ENCODE measurements at places on chromosomes 13 and 19.

GRCh38 chr13:113029487-113030258 is 60.7 kb downstream of the MCF2L start:
- no peak for DNase-seq

- DNase-seq = no peak
These were observed 13.2 kb downstream of the GATAD2A start for GRCh38 chr19:19418555-19419260.

- no peak for DNase-seq
These were observed 7.5 kb upstream of the PLA2G4C start for GRCh38 chr19:48118131-48118517.

- no peak for DNase-seq
These were observed 14.0 kb downstream of the KLK4 start for GRCh38 chr19:50897191-50897607.

DNA sequence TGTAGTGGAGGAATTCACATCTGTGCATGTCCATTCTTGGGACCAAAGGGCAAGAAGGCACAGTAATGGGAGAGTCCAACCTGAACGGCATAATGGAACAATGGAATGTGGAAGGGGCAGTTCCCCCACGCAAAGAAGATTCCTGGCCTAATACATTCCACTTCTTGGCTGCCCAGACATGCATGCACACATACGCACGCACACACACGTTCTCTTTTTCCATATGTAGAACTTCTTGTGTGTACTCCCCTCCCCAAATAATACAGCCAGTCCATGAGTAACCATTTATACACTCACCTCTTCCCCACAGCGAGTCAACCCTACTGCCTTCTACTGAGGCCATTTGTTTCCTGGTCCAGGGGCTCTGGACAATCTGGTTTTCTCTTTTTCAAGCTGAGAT is 6.0 kb upstream of the STK24 start:
- DNase-seq = no peak

GRCh38 chr19:8608941-8609278 is 1.6 kb downstream of the ADAMTS10 start:
- DNase-seq = no peak

DNA sequence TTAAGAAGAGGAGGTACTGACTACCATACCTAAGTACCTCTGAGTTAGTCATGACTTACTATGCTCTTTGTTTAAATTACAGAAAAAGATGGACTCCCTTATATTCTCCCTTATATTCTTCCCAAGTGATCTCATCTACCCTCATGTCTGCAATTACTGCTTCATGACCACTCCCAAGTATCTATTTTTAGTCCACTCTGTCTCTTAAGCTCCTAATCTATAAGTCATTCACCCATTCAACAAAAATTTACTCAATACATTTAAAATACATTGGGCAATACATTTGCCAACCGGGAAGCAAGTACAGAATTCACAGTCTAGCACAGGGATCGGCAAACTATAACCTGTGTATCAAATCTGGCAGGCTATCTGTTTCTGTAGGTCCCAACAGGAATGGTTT is 42.6 kb downstream of the KPNA3 start:
- no peak for DNase-seq

GRCh38 chr13:89852570-89852969 is 1494.9 kb upstream of the MIR17HG start:
- no peak for DNase-seq

GRCh38 chr13:36108342-36108741 is 22.8 kb downstream of the DCLK1 start:
- DNase-seq = no peak

DNA sequence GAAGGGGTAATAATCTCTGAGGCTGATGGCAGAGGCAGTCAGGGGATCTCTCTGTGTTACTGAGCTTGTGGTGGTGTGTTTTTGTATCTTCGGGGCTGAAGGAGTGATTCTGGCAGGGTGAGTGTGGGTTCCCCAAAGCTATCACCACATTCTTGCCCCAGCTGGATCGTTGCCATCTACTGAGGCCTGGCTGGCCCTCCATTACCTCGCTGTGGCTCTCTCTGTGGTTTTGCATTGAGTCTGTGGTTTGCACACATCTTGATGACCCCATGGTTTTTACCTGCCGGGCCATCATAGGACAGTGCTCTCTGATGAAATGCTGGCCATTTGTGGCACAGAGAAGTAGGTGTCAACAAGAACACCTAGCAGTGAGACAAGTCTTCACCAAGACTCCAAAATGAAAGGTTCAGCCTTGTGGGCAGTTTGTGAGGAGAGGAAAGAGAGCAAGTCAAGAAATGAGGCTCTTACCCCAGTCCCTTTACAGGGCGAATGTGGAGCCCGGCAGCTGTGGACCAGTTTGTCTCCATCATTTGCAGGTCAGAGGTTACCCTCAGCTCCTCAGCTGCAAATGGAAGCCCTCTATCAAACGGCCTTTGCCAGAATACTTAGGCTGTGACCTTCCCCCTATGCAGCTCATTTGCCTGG is 69.0 kb upstream of the NPAS1 start:
- DNase-seq = no peak

GRCh38 chr19:51921949-51922348 is 5.3 kb upstream of the ZNF613 start:
- no peak for DNase-seq

DNA sequence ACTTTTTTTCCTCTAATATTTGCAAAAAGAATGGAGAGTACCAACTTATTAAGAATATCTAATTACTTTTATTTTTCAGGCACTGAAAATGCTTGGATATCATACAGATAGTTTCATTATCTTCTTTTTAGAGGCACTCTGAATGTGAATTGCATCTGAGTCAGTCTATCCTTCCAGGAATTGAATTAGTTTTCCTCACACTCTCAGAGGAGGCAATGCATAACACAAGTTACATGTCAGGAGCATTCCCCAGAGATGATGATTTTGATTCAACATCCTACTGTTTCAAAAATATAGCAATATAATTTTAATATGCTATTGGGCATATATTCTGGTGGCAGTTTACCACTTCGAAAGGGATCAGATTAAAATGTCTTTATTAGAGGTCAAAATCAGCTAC is 1315.4 kb downstream of the PCDH9 start:
- DNase-seq = no peak

DNA sequence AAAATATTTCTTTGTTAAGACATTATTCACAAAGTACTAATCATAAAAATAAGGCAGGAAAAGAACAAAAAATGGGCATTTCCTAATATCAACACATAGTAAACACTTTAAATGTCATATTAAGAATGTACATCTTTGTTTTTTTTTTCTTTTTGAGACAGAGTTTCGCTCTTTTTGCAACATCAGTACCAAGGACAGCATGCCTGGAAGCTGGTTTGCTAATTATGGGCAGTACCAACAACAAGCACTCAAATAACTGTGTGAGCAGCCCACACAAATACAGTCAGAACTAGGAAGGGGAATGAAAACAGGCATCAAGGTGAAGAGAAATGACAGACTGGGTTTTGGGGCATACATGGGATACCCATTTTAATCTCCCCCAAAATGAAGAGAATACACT is 788.0 kb upstream of the SLITRK1 start:
- no peak for DNase-seq

DNA sequence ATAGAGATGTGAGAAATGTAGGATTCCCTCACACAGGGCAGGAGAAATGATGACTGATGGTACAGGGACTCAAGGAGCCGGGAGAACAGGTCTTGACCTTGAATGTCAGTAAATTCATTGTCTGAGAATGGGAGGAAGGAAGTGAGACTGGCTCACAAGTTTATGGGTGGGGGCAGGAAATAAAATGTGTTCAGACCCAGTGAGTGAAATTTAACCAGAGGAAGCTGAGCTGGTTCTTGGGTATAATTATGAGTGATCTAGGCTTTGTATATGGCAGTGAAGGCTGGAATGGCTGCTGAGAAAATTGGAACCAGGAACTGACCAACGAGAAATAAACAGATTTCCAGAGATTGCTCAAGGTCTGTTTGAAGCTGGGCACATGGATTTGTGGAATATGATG is 6.3 kb upstream of the IGSF23 start:
- no peak for DNase-seq

- DNase-seq = no peak
These were observed 24.1 kb upstream of the CEACAM20 start for GRCh38 chr19:44553478-44554171.

GRCh38 chr19:6378486-6378885 is 2.8 kb upstream of the PSPN start:
- DNase-seq = no peak

GRCh38 chr13:93559718-93560117 is 333.1 kb downstream of the GPC6 start:
- no peak for DNase-seq

- no peak for DNase-seq
These were observed 2.0 kb downstream of the DNAJC3 start for GRCh38 chr13:95678967-95679366.

DNA sequence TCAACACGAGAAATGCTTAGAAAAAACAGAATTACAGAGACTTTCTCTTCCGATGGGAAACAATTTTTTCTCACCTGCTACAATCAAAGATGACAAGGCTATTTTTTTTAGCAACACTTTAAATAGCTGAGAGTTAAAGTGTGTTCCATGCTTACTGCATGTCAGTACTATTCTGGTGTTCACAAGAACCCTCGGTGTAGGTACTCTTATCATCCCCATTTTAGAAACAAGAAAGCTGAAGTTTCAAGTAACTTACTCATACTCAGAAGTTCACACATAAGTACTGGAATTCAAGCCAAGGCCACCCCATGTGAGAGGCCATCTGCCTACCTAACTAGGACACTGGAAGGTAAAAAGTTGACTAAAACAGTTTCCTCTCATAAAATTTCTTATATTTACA is 9.0 kb upstream of the TNFRSF19 start:
- no peak for DNase-seq

DNA sequence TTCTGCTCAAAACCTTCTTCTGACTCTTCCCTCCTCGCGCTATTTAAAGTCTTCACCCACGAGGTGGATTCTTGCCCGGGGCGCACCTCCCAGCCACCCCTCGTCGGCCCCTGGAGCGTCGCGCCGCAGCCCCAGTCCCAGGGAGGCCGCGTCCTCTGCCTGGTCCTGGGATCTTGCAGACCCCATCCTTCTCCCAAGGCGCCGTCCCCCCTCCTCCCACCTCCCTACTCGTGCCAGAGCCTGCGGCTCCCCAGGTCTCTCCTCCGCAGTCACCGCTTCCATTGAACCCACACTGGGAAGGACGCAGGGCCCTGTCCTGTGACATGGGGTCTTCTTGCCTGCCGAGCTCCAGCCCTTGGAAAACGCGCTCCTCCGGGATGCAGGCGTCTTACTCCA is 486 bp downstream of the ZNF808 start:
- no peak for DNase-seq

DNA sequence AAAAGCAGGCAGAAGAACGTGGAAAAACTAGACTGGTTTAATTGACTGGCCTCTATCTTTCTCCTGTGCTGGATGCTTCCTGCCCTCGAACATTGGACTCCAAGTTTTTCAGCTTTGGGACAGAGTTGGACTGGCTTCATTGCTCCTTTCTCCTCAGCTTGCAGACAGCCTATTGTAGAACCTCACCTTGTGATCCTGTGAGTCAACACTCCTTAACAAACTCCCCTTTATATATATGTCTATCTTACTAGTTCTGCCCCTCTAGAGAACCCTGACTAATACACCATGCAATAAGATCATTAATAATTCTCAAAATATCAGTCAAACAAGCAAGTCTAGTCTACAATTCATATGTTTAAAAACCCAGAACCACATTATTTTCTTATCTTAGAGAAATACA is 662.4 kb downstream of the TBC1D4 start:
- DNase-seq = no peak

GRCh38 chr13:44212633-44213396 is 160.8 kb upstream of the SERP2 start:
- DNase-seq = no peak

DNA sequence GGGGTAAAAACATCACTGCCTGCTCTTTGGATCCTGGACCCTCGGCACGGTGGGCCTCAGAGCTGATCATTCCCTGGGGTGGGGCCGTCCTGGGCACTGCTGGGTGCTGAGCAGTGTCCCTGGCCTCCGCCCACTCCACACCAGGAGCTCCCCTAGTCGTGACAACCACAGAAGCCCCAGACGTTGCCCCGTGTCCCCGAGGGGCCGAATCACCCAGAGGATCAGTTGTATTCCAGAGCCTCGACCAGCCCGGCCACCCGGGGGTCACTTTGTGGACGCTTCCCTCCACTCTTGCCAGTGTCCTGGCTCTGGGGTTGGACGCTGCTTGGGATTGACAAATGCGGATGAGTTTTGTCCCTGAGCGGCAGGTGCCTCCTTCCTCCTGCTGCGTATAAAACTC is 10.2 kb downstream of the C2CD4C start:
- DNase-seq = no peak

GRCh38 chr13:113654591-113655345 is 3.2 kb downstream of the ATP4B start:
- DNase-seq = no peak

DNA sequence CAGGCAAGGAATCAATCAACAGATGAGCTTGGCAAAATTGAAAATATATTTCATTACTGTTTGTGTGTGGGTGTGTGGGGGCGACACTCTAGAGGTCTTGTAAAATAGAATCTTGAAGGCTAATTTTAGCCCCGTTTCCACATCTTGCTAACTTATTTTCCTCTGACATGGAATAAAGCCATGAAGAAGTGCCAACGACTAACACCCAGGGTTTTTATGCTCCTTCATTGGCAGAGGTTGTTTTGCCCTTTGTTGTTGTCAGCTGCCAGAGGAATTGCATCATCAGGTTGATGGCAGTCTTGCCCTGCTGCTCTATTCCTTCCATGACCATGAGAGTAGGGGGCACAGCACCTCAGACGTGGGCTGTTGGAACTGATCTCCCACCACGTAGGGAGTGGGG is 30.6 kb upstream of the FAM216B start:
- no peak for DNase-seq

DNA sequence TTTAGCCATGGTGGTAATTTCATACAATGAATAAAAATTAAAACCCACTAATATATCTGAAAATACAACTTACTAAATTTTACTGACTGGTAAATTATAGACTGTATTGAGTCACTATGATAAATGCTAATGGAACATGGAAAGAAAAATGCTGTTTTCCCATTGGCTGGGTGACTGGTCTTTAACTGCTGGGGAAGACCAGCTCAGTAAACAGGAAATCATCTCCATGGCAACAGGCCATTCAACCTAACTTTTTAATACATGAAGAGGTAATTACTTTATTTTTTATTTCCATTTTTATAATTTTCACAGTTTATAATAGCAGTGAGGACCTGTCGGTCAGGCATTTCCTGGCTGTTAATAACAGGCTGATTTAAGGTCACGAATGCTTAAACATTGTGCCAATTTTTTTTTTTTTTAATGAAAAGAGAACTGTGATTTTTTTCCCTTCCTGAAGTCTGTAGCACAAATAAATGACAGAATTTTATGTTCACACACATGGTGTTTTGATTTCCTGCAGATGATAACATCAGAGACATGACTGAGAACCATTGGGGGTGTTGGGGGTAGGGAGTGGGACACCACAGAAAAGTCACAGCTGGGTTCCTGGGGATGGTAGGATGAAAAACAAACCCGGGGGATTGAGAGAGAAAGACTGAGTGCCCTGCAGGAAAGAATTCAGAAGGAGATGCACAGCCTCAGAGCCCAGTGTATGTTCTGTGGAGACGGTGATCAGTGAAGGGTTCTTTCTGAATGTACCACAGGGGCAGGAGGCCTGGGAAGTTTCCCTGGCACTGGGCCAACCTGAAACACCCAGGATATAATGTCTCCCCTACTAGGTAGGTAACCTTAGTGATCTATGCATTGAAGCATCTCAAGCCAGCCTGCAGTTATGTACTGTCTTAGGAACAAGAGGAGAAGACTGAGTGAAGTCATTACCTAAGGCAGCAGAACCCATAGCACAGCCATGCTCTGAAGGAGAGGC is 297.1 kb downstream of the COG6 start:
- DNase-seq = no peak

GRCh38 chr13:44373601-44374347 is at the start of gene SERP2:
Gene SERP2, plus strand, starts transcription at chr13:44373824. Its CDS starts 202 bp downstream, at chr13:44374026.
- peak; percentile 12 for DNase-seq

Measured in activated gamma-delta T cell (primary cell).